Daoy (cell line): ENCODE measurements at places on chromosomes 2 and 18. TPM values are rescaled to one million over a fixed set of nuclear protein-coding genes. Genes with fewer than 3 reads are reported as not detected.
A peak's percentile ranks its signal among the peaks of the same experiment; 100 is the strongest.

Gene POTEC
- 2.9 and 3.8 TPM in 2 replicates for total RNA-seq

Gene FSHR
- total RNA-seq = not detected in 2 replicates

Gene MEP1B
- total RNA-seq = not detected in 2 replicates

Gene RBM44
- 0.06 and 0.30 TPM in 2 replicates for total RNA-seq

Gene DTNA
- 12.1 and 14.3 TPM in 2 replicates for total RNA-seq

DNA sequence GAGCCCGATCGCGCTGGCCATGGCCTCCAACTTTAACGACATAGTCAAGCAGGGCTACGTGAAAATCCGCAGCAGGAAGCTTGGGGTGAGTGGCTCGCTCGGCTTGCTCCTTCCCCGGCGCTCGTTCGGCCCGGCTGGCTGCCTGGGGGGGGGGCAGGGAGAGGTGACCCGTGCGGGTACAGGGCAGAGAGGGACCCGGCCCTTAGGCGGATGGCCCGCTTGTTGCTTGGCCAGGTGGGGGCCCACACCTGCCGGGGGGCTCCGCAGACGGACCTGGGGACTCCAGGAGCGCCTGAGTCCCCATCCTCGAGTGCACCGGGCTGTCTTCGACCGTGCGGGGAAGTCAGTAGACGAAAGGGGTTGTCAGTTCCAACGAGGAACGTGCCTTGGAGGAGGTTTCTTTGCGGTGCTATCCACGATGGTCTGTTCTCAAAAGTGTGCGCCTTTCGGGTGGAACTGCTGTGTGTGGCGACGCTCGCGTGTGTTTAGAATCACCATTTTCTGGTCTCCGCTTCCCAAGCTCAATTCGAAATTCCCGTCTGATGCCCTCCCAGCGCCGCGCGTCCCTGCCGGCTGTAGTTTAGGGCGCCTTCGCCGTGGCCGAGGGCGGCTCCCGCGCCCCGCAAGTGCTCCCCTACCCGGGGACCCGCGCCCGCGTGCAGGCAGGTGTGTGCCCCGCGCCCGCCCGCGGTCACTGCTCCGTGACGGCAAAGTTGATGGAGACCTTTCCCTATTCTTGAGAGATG, 711 bp downstream of the DOK6 start:
- DNase-seq = no peak

DNA sequence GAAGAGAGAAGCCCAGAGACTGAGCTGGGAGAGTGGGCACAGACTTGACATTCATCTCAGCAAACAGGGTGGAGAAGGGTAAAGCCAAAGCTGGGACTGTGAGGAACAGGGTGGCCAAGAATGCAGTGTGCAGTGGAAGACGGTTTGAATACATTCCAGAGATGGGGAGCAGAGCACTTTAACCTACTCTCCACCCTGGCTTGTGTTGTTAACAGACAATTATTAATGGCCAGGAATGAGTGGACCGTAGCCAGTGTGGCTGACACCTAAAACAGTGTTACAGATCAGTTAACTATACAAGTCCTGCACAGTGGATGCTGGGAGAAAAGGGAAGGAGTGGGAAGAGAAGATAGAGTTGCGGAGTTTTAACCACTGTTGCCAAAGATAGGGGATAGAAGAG, 7.4 kb upstream of the NAB1 start:
- no peak for DNase-seq

DNA sequence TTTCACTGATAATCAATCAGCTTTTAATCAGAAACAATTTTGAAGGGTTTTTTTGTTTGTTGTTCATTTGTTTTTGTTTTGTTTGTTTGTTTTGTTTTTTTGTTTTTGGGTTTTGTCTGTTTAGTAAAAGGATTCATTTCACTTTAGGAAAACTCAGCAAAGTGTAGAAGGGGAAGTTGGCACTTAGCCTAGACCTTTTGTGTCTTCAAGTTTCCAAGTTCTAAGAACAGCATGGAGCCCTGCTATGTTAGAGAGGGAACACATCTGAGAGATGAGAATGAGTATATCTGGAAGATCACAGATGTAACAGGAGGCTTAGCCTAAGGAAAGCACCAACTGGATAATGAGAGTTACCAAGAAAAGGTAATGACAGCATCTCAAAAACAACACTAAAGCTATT, 501.5 kb downstream of the ERBB4 start:
- DNase-seq = no peak

DNA sequence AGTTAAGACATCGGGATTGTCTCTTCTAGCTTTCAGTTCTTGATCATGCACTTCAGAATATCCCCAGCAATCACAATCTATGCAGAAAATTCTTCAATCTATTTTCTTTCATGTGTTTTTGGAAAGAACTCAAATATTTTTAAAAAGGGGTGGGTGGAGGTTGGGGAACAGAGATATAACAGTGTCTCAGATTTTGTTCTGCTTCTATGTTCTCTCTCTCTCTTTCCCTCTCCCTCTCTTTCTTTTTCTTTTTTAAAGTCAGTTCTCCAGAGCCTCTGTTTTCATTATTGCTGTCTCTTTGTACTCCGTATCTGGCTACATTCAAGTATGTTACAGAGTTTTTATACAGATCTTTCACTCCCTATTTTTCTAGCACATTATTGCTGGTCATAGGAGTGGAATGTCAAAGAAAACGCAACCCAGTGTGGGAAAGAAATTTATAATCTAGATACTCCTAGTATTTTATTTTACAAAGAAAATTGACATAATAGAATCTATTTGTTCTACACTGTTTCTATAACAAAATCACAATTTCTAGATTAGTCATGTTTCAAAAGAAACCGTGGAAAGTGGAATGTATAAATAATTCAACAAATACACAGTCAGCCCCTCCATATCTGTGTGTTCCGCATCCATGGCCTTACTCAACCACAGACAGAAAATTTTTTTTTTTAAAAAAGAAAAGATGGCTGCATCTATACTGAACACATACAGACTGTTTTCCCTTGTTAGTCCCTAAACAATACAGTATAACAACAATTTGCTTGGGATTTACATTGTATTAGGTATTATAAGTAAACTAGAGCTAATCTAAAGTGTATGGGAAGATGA, 11.2 kb upstream of the NEMP2 start:
- no peak for DNase-seq

- no peak for DNase-seq
These were observed 89.0 kb downstream of the KCTD1 start for GRCh38 chr18:26459340-26459739.

GRCh38 chr18:51028201-51028805, 1.7 kb upstream of the SMAD4 start:
- DNase-seq = peak; percentile 34

- no peak for DNase-seq
These were observed 343.8 kb downstream of the PID1 start for GRCh38 chr2:228927028-228928010.
